Activated naive CD8-positive, alpha-beta T cell treated with anti-CD3 and anti-CD28 coated beads for 36 hours (primary cell): ENCODE measurements at places on chromosomes 6 and 20.

DNA sequence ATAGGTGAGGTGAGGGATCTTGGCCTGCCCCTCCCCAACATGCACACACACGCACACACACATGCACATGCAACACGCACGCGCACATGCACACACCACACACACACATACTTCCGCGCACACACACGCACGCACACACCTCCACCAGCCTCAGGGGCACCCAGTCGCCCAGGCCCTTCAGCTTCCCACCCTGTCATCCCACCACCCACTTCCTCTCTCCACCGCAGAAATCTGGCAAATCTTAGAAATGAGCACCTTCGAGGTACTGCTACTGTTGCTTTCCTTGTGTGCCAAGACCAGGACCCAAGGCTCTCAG lies 1.2 kb downstream of the SPDEF start:
- DNase-seq = no peak

DNA sequence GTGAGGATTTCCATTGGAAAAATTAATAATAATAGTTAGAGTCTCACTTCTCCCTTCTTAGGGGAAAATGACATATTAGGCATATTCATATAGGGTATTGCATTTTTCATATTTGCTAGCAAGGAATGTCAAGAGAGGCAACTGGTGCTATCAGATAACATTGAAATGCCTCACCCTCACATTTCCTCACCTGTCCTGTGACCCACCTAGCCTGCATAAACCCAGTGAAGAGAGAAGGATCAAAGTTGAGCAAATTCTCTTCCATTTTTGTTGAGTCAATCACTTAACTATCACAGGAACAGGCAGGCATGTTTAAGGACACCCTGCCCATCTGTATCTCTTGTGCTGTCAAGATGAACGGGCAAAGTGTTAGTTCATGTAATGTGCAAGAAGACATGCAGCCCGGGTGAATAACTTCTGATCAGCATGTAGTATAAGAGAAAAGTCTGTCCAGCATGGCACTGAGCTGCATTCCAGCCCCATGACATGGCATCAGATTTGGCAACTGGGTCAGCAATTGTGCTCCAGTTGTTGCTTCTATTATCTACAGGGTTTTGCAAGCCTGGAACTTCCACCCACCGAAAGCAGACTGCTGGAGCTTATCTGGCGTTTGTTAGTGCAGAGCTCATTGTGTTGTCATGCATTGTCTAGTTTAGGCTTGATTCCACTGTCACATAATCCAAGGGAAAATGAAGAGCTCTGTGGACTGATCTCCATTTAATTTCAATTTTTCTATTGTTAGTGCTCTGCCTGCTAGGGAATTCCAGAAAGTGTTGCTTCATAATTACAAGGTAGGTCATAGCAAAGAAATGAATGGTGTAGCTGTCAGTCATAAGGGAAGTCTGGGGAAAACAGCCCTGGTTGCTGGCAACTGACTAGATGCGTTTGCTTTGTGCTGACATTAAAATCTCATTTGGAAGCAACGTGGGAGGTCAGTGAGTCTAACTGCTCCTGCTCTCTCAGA lies 138.4 kb upstream of the TNFAIP3 start:
- DNase-seq = no peak

DNA sequence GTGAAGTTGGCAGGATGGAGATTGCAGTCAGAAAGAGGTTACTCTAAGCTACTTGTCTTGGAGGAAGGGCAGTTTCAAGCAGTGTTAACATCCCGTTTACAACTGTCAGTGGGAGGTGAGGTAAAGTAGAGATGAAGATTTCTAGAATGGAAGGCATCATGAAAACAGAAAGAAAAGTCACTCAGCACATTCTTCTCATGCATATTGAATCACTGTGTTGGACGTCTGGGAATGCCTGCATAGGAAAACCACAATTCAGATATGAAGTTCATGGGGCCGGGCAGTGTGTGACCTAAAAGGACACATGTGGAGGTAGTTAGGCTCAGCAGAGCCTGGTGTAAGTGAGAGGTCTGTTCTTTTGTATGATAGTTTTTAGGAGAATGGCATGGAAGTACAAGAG lies 73.5 kb upstream of the LAMP5 start:
- DNase-seq = no peak

- DNase-seq = no peak
Observed at GRCh38 chr6:84638286-84638685, 126.1 kb downstream of the TBX18 start.
